Glutamatergic neuron (in vitro differentiated cells): ENCODE measurements at places on chromosomes 5 and 9. TPM values are rescaled to one million over a fixed set of nuclear protein-coding genes. Genes with fewer than 3 reads are reported as not detected.

DNA sequence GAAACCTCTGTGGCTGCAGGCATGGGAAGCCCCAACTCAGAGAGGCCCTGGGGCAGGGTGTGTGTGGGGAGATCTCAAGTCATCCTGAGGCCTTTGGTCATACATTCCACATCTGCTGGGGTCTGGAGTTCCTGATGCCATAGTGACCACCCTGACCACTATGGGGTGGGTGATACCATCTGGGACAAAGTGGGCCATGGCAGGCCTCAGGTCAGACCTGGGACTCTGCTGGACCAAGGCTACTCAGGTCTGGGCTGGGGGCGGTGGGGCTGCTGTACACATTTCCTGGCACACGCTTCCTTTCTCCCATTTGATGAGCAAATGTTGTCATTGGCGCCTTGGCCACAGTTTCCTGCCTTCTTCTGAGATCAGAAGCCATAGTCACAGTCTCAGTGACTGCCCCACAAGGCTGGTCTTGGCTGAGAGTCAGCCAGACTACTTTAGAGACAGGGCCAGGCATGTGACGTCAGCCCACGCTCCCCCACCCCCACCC lies 15.1 kb upstream of the ACSL6 start:
- DNase-seq, result no peak

The PLAC8L1 gene
- 2.2 TPM for total RNA-seq

DNA sequence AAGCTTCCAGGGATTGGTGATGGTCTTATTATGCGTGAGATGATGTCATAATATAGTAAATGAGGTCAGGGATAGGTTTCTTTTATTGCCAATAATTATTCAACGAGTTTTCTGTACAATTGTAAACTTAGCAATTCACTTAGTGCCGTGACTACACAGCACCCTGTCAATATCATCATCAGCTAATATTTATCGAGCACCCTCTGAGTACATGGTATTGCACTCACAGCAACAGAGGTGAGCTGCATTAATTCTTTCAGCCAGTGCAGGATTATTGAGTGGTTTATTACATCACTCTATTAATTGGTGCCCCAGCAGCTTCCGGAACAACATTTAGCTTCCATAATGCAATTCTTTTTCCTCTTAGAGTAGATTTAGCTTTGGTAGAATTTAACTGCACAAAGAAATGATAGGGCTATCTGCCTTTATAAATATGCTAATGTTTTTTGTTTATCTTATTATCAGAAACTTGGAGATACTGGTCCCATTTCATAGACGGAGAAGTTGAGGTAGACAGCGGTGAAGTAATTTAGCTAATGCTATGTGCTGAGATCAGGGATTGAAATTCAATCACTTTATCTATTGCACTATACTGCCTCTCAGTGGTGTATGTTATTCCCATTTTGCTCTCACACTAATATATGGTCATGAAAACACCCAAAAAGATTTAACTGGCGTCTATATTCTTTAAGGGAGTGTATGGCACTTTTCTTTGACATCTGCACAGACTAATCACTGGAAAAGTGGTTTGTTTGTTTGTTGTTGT lies 726.1 kb upstream of the WWC1 start:
- no peak for DNase-seq

DNA sequence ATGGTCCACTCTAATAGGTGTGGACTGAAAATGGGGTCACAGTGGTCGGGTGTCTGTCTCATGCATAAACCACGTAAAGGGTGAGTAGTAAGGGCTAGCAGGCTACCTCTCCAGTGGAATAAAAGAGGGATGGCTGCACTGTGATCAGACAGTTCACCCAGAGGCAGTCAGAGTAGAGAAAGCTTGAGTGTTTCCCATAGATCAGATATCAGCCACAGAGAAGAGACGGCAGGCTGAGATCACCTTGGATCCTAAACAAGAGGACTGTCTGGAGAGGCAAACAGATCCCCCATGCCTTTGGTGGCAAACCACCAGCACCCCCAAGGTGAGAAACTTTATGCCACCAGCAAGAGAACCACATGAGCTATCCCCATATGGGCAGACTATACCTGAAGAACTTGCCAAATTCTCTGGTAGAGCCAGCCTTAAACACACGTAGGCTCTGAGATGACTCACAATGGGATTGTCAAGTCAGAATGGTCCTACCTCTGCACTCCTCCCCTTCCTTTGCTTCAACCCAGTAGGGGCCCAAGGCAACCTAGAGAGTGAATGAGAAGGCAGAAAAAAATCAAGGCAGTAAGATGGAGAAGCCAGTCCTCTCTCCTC lies 205.2 kb upstream of the MAP3K1 start:
- no peak for DNase-seq

DNA sequence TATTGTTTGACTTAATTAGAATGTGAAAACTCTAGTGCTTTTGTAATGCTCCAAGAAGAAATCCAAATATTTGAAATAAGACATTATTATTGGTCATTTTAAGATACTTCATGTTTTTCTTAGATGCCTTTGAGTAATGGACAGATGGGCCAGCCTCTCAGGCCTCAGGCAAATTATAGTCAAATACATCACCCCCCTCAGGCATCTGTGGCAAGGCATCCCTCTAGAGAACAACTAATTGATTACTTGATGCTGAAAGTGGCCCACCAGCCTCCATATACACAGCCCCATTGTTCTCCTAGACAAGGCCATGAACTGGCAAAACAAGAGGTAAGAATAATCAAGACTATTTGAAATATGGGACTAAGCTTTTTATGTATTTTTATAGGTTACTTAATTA lies 69.2 kb upstream of the SREK1 start:
- peak; percentile 69 for DNase-seq

GRCh38 chr9:125549465-125549871 lies 157.5 kb downstream of the MAPKAP1 start:
- no peak for DNase-seq

- no peak for DNase-seq
Measured at GRCh38 chr5:173786286-173787187, 101.6 kb upstream of the CPEB4 start.
